ENCODE measurements at places on chromosomes 2 and 18.

DNA sequence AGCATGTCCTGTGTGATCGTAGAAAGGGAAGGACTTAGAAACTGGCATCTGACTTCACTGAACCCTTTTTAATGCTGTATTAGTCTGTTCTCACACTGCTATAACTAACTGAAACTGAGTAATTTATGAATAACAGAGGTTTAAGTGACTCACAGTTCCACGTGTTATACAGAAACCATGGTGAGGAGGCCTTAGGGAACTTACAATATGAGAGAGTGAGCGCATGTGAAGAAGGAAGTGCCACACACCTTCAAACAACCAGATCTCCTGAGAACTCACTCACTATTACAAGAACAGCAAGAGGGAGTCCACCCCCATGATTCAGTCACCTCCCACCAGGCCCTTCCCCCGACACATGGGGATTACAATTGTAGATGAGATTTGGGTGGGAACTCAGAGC is 811.3 kb downstream of the CPS1 start:
- no peak for DNase-seq

- DNase-seq, result no peak
These were observed 152.3 kb downstream of the DIS3L2 start for GRCh38 chr2:232113821-232114220.

- DNase-seq, result no peak
These were observed 6.7 kb downstream of the SERPINB2 start for GRCh38 chr18:63894106-63894772.

DNA sequence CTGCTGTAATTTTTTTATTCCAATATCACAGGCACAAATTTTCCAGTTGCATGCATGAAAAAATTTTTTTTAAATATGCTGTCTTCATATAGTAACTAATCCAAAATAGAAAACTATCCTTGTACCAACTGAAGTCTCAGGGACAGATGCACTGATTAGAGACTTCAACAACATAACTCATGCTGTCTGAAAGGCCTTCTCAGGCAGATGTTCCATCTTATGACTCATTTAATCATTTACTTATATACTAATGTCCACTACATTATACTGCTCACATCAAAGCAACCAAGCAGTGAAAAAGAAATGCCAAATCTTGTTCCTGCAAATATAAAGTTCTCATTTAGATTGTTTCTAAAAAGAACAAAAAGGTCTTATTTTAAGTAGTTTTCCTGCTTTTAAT is 53.1 kb downstream of the OLA1 start:
- DNase-seq, result no peak

GRCh38 chr2:22867973-22868372 is 517.0 kb upstream of the KLHL29 start:
- DNase-seq, result no peak

GRCh38 chr2:127645395-127646291 is at the start of gene GPR17:
TSS of gene GPR17 (plus strand) at chr2:127646153. CDS start at chr2:127650736, 4,583 bp downstream.
- no peak for DNase-seq

DNA sequence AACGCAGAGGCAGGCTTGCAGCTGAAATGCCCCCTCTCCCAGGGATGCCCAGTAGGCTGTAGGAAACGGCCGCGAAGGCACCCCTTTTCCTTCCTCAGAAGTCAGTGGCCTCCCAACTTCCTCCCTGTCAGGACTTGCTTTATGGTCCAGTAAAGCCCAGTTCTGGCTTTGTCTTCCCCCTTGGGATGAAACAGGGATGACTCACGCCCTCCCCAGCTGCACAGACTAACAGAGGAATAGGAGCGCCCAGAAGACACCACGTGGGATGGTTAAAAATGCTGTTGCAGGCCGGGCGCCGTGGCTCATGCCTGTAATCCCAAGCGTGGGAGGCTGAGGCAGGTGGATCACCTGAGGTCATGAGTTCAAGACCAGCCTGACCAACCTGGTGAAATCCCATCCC is 6.9 kb downstream of the CREG2 start:
- DNase-seq, result no peak

DNA sequence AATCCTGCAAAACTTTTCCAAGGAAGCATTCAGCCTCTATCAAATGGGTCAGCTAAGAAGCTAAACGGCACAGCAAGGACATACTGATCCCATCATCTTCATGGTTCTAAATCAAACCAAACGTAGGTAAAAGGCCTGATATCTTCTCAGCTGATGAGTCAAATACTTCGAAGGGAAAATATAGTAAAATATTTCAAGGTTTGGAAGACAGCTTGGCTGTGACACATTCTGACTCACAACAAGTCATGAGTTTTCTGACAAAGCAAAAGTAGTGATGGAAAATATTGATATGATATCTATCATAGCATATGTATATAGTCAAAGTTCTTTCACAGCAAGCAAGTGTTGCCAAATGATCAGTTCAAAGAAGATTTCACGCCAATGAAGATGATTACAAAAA is 31.5 kb downstream of the DOCK10 start:
- DNase-seq, result no peak

- DNase-seq, result peak; percentile 36
These were observed 69.9 kb downstream of the MRO start for GRCh38 chr18:50749945-50750344.

DNA sequence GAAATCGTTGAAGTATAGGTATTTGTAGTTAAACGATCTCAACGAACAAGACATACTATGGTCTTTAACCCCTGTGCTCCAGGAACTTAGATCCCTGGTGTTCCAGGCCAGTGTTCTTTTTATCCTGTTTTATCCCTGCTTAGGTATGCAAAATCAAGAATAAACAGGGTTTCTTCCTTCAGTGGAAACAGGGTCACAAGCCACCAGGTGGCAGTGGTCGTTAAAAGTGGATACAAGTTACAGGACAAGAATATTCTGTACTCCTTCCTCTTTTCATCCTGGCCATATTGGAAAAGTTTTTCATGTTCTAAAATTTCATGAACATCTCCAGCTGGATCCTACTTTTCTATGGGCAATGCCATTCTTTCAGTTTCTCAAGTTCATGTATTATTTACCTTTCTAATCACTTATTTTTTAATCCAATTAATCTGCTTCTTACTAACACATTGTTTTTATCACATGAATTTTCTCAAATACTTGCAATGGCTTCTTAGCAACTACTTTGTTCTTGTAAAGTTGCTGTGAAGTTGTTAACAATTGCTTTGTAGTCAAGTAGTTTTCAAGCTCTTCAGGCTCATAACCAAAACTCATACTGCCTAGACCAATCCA is 16.4 kb upstream of the HNMT start:
- DNase-seq, result no peak

GRCh38 chr2:196168181-196168580 is 3.2 kb downstream of the STK17B start:
- no peak for DNase-seq

GRCh38 chr2:58377181-58377580 is 136.1 kb upstream of the FANCL start:
- DNase-seq, result no peak

DNA sequence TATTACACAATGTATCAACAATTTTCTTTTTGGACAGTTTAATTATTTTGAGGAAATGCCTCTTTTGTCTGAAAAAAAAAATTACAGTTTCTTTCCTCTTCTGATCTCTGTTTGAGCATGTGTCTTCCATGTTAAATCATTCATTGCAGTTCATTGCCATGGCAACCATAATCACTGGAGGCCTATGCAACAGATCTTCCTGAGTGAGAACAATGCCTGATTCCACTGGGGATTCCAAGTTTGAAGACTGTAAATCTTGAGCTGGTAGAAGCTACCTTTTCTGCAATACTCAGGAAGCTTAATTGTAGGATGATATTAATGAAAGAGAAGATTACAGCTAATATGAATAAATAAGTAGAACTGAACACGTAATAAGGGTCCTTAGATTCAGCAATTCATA is 721.4 kb upstream of the CNTNAP5 start:
- DNase-seq, result no peak

GRCh38 chr18:46264255-46264654 is 160.1 kb downstream of the HAUS1 start:
- no peak for DNase-seq

DNA sequence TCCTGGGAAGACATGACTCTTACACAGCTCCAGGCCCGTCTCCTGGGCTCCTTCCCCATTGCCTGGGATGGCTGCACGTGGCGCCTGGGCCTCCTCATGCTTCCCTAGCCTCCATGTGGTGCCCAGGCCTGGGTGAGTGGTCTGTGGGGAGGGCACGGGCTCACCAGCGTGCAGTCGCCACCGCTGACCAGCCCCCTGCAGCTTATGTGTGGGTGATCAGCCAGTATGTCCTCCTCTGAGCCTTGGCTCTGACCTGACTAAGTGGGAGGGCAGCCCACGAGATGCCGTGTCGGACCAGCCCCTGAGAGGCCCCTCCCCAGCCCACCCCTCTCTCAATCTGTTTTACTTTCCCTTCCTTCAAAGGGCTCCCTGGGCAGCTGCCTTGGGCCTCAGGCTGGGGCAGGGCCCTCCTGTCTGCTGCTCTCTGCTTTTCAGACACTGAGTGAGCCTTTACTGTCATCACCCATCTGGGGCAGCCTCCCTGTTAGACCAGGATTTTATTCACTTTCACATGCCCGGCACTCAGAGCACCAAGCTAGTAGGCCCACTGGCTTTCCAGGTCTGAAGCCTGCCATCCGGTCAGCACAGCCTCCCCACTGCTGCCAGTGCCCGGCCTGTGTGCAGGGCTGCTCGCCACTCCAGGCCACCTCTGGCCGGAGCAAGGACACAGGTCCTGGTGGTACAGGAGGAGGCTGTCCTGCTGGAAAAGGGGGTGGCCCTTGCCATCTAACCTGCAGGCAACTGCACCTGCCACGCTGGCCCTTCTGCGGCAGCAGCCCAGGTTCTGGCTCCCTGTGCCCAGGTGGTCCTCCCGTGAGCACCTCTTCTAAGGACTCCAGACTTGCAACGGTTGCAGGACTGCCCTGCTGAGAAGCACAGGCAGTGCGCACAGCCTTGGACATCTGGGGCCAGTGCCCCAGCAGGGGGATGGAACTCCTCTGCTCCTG is 84.9 kb upstream of the HPCAL1 start:
- no peak for DNase-seq

GRCh38 chr2:206512999-206513398 is 69.7 kb downstream of the ADAM23 start:
- DNase-seq, result no peak

- DNase-seq, result no peak
These were observed 58.7 kb upstream of the SPTBN1 start for GRCh38 chr2:54397426-54397825.

DNA sequence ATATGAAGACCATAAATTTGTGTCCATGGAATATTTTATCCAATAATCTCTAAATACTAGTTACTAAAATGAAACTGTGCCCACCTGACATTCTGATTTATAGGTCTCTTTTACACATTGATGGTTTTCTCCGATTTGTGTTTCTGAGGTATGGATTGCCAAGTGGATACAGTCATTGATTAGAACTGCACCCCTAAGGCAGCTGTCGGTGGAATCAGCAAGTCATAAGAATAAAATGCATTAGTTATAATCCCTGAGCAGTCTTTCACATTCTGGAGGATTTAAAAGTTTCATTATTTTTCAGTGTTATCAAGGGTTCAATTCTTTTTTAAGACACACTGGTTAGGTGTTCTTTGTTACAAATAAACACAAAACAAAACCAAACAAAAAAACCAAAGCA is 6.0 kb downstream of the CAVIN2 start:
- no peak for DNase-seq

DNA sequence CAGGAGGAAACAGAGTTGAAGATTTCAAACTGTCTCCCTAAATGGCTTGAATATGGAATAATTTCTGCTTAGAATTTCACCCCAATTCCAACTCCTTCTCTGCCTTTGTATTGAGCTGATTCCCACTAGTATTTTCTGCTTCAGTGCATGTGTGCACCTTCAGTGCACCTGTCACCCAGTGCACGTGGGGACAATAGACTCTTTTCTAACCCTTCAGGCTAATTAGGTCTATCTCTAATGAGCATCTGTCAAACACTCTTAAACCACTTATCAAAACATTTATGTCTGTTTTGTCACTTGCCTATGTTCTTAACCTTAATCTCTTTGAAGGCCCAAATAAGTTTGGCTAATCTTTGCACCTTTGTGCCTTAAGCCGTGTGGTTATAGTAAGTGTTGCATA is 232.0 kb upstream of the NETO1 start:
- no peak for DNase-seq

DNA sequence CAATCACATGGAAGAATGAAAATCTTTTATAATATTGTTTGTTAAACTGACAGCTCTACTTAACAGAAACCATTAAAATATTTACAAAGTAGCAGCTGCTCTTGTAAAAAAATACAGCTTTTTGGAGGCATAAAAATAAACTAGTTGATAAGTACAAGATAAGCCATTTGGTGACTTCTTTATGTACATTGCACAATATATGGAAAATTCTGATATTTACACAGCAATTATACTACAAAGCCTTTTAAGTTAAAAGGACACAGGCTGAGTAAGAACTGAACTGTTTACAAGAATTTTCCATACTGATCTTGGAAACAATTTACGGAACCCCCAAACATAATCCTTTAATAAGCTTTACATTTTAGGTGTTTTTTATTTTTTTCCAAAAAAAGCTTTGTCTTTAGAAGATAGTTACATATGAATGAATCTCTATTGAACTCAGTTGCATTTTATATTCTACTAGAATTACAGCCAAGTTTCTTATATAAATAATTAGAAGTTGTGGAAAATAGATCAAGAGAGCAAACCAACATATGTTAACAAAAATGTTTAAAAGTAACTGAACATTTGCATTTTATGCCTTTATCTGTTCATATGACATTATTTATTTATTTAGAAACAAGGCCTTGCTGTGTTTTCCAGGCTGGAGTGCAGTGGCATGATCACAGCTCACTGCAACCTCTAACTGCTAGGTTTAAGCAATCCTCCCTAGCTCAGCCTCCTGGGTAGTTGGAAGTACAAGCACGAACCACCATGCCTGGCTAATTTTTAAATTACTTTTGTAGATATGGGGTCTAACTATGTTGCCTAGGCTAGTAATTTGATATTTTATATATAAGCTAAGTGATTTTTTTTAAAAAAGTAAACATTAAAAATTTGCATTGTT is 142.5 kb downstream of the OTX1 start:
- DNase-seq, result no peak

- peak; percentile 79 for DNase-seq
These were observed 97.9 kb downstream of the ACKR3 start for GRCh38 chr2:236667526-236667925.

DNA sequence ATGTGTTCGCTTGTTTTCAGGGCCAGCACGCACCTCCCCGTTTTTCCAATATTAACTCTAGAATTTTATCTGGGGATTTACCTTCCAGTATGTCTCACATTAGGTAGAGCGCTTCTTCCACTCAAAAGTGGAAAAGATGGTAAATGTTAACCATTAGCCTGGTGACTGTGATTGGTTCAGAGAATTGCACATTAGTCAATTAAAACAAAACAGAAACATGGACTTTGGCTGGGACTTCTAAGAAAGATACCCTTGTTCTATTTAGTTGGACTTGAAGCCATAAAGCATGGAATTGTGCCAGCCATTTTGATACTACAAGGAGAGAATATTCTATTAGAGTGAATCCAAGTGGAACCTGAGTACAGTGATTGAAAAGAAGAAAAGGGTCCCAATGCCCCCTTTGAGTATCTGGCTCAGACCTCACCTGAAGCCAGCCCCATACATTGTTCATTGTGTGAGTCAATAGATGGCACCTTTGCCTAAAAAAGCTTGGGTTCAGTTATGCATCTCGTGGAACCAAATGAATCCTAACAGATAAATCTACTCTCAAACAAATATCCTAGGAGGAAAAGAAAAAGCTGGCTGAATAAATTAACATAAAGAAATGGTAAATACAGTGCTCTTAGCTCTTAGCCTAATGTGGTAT is 354.3 kb downstream of the IRS1 start:
- no peak for DNase-seq

- DNase-seq, result no peak
These were observed 379.0 kb downstream of the ZEB2 start for GRCh38 chr2:144140891-144141290.

Measured in osteocyte (in vitro differentiated cells).